ENCODE measurements at places on chromosomes 3 and 15. TPM values are rescaled to one million over a fixed set of nuclear protein-coding genes. Genes with fewer than 3 reads are reported as not detected.

The TICRR gene
- total RNA-seq = 0.79 TPM

The ZNF502 gene
- total RNA-seq = 5.0 TPM

The PLA2G4F gene
- total RNA-seq = not detected

The SHC4 gene
- total RNA-seq = 1.2 TPM

The TTLL13 gene
- not detected for total RNA-seq

The HIGD2B gene
- not detected for total RNA-seq

The BNC1 gene
- 73.0 TPM for total RNA-seq

The PRICKLE2 gene
- total RNA-seq = 74.6 TPM

The ZFAND6 gene
- total RNA-seq = 151 TPM

The ATP13A5 gene
- not detected for total RNA-seq

The OR5H15 gene
- not detected for total RNA-seq

The FGD5 gene
- total RNA-seq = 18.8 TPM

The ATP1B3 gene
- total RNA-seq = 487 TPM

The PLS1 gene
- 1.3 TPM for total RNA-seq

The CFAP100 gene
- not detected for total RNA-seq

The CCR9 gene
- total RNA-seq = 0.24 TPM

The CTXND1 gene
- total RNA-seq = not detected

The HAUS2 gene
- total RNA-seq = 29.3 TPM

The OIP5 gene
- not detected for total RNA-seq

The NUTM1 gene
- total RNA-seq = not detected

The NTRK3 gene
- total RNA-seq = 0.75 TPM

The GOLGA8T gene
- total RNA-seq = not detected

The CCR8 gene
- not detected for total RNA-seq

The STRIT1 gene
- total RNA-seq = not detected

The NMB gene
- total RNA-seq = 24.1 TPM

The GABRB3 gene
- 1.6 TPM for total RNA-seq

The RAB27A gene
- 33.4 TPM for total RNA-seq

The BMF gene
- 5.8 TPM for total RNA-seq

The LRRC3B gene
- 0.09 TPM for total RNA-seq

The SEMA6D gene
- total RNA-seq = 5.4 TPM

The RETNLB gene
- total RNA-seq = not detected

The GPR156 gene
- 0.46 TPM for total RNA-seq

The TMC3 gene
- total RNA-seq = 0.32 TPM

The FSTL1 gene
- total RNA-seq = 569 TPM

The SUSD5 gene
- 2.3 TPM for total RNA-seq

The IL17RC gene
- 59.7 TPM for total RNA-seq

The GABRR3 gene
- not detected for total RNA-seq

The GOLGA6L7 gene
- total RNA-seq = not detected

The CYB561D2 gene
- total RNA-seq = 30.7 TPM

The PRTG gene
- 6.8 TPM for total RNA-seq
